Activated CD8-positive, alpha-beta T cell treated with anti-CD3 and anti-CD28 coated beads, Interleukin-2, amount 10 ng/mL, durations not matched to agents 7 days and 5 days (primary cell): ENCODE measurements at places on chromosomes 2 and 18. TPM values are rescaled to one million over a fixed set of nuclear protein-coding genes. Genes with fewer than 3 reads are reported as not detected.

LCT gene
- 0.34 TPM for total RNA-seq

DNA sequence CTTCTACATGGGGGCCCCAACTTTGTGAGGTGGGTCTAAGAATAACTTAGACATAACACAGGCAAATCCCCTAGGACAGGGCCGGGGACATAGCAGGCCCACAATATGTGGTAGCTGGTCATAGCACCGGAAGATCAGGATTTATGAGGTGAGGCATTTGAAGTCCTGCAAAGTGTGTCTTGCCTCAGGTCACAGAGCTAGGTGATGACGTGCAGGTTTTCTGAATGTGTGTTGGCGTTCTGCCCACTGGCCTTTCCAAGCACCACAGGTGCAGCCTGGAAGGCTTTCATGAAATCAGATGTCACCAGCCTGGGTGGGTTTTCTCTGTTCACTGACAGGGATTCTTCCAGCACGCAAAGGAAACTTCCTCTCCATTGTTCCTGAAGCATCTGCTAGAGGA, 119.1 kb downstream of the LRATD1 start:
- no peak for DNase-seq

DNA sequence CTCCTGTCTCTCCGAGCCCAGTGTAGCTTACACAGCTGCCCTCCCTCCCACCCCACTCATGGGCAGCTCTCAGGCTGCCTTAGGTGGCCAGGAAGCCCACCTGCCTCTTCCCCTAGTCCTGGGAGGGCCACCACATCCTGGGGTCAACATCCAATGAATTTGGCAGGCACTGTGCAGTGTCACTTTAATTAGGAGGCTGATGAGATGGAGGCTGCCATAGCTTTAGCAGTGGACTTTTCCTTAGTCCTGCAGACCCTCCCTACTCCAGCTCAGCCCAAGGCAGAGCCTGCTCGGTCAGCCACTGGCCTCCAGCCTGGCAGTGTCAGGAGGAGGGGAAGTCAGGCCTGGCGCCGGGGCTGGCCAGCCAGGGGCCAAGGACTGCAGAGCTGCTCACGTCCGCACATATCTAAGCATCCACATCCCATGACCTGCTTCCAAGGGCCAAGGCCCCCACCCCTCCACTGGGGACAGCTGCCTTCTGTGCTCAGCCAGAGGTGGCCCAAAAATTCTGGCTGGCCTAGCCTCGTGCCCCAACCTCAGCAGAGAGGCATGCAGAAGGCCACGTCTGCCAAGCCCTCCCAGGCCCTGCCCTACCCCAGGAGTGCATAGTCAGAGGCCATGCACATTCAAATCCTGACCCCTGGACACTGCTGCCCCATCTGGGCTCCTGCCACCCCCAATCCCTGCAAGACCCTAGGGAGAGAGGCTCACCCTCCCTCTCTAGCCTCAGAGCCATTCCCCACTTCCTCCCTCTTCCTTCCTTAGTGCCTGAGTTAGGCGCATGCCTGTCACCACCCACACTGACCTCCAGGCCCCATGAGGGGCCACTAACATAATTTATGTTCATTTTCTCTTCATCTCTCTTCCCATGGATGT, 33.1 kb downstream of the ADRA2B start:
- DNase-seq = no peak

POMC gene
- 2.1 TPM for total RNA-seq
